ENCODE measurements at places on chromosomes 3 and 15.

DNA sequence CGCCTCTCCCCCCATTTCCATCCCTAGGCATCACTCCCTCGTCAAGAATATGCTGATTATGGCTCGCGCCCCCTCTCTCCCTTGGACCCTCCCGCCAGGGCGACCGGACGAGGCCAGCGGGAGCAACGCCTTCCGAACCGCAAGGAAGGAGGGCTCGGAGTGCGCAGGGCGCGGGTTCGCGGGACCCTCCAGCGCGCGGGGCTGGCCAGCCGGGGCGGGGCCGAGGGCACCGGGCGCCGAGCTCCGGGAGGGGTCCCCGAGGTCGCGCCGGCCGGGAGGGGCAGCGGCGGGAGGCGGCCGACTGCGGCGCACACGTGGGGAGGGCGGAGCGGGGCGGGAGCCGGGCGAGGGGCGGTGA is 483 bp downstream of the EHD4 start:
- DNase-seq: no peak

DNA sequence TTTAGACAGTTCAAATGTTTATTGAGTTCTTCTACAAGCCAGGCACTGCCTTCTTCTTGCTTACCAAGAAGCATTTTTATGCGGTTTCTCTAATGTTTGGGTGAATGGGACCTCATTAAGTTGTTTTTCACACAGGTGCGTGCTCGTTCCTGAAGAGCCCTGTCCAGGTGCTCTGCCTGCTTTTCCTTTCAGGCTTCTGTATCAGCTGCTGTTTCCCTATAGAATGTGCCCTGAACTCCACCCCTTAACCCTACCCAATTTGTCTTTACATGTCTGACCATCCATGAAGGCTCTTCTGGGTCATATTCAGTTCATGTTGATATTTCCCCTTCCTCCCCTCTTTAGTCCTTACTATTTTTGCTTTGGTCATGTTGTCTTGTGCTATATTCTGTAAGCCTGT is 22.4 kb upstream of the GOLGA6L10 start:
- no peak for DNase-seq

DNA sequence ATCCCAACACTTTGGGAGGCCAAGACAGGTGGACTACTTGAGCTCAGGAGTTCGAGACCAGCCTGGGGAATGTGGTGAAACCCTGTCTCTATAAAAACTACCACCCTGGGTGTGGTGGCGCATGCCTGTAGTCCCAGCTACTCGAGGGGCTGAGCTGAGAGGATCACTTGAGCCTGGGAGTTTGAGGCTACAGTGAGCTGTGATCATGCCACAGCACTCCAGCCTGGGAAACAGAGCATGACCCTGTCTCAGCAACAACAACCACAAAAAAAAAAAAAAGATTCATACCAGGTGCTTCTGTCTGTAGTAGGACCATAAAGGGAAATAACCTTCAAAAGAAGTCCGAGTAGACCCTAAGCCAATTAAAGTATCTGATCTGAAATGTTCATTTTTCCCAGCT is 94.5 kb downstream of the SERPINI1 start:
- DNase-seq: no peak

GRCh38 chr3:172465281-172465680 is 17.0 kb upstream of the GHSR start:
- DNase-seq: no peak

GRCh38 chr3:21839176-21839575 is 88.2 kb upstream of the ZNF385D start:
- no peak for DNase-seq

GRCh38 chr3:44186111-44186672 is 55.5 kb upstream of the TOPAZ1 start:
- no peak for DNase-seq

- no peak for DNase-seq
Measured at GRCh38 chr15:88391006-88391405, 76.2 kb downstream of the MRPL46 start.

- no peak for DNase-seq
Measured at GRCh38 chr15:84112025-84112424, 123.5 kb upstream of the GOLGA6L4 start.

- DNase-seq: peak; percentile 91
Measured at GRCh38 chr3:37456270-37456708, 281.9 kb upstream of the LRRFIP2 start.

- DNase-seq: no peak
Measured at GRCh38 chr15:98948456-98948855, 59.1 kb downstream of the PGPEP1L start.

- no peak for DNase-seq
Measured at GRCh38 chr3:27279123-27279522, 90.1 kb downstream of the NEK10 start.

DNA sequence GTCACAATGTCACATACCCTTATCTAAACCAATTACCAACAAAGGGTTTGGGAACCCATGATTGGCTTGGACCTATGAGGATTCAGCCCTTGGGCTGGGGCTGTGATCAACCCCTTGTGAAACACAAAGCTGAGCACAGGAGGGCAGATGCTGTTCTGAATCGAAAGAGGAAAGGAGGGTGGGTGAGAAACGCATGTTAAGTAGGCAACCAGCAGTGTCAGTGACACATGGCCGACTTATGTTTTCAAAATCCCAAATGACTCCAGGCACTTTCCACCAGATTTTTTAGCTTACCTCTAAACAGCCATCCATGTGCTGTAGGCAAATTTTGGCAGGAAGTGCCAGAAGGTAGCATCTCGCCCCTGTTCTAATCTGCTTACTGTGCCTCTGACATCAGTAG is 34.1 kb upstream of the KLHL25 start:
- no peak for DNase-seq

DNA sequence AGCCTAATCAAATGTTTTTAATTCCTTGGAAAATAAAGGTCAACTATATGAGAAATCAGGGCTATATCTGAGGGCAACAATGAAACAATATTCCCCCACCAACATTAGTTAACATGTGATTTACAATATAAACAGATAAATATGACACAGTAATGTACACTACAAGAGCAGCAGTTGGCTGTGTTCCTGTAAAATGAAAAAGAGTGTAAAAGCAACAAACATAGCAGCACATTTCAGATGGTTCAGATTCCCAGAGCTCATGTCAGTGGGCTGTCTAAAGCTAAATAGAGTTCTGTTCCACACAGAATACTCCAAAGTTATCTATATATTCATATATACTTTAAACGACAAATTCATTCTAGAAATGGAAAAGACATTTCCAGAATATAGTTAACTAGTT is 42.6 kb downstream of the ANKRD28 start:
- peak; percentile 39 for DNase-seq

DNA sequence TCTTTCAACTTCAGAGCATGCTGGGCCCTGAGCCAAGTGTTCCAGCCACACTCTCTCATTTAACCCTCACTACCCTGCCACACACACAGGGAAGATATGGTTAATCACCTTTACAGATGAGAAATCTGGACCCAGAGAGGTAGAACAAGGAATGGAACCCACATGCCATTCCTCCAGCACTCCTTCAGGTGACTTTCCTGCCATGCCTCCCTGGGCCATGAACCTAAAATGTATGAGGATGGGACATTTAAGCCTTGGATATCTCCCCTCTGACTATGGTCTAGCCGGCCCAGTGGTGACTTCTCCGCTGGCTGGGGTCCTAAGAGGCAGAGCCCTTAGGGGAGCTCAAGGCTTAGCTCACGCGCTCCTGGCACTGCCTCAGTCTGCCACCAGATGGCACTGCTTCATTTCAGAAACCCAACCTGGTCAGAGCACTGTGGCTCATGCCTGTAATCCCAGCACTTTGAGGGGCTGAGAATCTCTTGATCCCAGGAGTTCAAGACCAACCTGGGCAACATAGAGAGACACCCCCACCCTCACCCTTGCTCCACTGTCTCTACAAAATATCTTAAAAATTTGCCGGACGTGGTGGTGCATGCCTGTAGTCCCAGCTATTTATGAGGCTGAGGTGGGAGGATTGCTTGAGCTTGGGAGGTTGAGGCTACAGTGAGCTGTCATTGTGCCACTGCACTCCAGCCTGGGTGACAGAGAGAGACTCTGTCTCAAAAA is 2.2 kb upstream of the DCAF1 start:
- DNase-seq: peak; percentile 80

GRCh38 chr15:23564821-23565394 is 566 bp upstream of the MKRN3 start:
- DNase-seq: no peak

- no peak for DNase-seq
Measured at GRCh38 chr3:108983051-108983450, 29.4 kb upstream of the GUCA1C start.

GRCh38 chr3:66949898-66950297 is 48.2 kb upstream of the KBTBD8 start:
- DNase-seq: no peak

DNA sequence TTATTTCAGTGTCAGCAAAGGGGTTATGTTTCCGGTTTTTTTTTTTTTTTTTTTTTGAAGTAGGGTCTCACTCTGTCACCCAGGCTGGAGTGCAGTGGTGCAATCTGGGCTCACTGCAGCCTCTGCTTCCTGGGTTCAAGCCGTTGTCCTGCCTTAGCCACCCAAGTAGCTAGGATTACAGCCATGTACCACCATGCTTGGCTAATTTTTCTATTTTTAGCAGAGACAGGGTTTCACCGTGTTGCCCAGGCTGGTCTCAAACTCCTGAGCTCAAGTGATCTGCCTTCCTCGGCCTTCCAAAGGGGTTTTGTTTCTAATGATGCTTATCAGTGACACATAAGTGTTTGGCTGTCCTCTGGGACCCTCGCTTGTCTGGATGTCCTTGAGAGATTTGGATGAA is 235.7 kb upstream of the C2CD4B start:
- no peak for DNase-seq

DNA sequence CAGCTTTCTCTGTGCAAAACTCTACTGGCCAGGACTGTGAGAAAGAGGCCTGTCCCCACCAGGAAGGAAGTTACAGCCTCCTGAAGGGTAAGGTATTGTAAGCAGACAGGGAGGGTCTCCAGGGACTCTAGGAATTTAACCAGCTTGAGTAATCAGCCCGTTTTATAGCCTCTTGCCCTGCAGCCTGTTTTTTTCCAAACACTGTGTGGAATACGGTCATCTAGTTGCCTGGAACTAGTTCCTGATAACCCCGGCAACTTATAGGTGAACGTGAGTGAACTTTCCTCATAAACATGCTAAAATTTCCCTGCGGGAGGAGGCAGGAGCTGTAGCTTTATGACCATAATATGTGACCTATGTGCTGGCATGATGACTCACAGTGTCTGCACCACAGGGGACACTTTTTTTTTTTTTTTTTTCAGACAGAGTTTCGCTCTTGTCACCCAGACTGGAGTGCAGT is 60.1 kb upstream of the DAZL start:
- DNase-seq: no peak

GRCh38 chr3:124441766-124442165 is 288.5 kb upstream of the UMPS start:
- no peak for DNase-seq

GRCh38 chr15:75843678-75844581 is 683 bp downstream of the UBE2Q2 start:
- peak; percentile 80 for DNase-seq

GRCh38 chr3:21062831-21063294 is 688.1 kb downstream of the ZNF385D start:
- peak; percentile 43 for DNase-seq

DNA sequence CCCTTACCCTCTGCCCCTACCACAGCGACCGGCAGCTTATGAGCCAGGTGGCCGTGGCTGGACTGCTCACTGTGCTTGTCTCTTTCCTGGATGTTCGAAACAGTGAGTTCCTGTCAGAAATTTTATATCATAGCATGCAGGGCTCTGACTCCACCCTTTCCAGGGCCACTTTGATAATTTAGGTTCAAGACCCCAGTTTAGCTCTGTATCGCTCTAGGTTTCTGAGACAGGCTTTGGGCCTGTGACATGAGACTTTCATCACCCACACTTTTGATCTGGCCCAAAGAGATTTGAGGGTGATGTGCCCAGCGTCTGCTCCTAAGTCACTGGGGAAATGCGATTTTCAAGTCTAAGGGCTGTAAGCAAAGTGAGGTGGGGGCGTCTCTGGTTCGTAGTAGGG is 6.5 kb upstream of the EIF4G1 start:
- no peak for DNase-seq

Data from kidney (tissue), 22 donors.